ENCODE measurements at places on chromosomes 16 and 17.

DNA sequence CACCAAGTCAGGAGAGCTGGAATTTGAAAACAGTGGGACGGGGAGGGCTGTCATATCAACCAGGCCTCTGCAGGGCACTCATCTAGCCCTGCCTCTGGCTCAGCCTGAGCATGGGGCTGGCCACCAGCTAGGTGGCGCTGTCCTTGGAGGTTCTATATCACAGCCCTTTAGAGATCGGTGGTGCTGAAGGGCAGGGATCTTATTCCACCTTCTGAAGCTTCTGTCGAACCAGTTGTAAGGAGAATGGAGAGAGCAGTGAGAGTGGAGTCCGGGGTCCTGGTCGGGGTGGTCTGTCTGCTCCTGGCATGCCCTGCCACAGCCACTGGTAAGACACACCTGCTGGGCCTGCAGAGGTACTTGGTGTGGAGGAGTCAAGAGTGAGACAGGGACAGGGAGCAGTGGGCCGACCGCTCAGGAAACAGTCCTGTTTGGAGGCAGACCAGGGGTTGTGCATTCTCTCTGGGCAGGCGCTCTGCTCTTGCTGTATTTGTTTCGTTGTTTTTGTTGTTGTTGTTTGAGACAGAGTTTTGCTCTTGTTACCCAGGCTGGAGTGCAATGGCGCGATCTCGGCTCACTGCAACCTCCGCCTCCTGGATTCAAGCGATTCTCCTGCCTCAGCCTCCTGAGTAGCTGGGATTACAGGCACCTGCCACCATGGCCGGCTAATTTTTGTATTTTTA, at the start of gene CES3:
TSS of gene CES3 (plus strand) at position 202 of the 680 bp plus-strand sequence. CDS start at position 244, 42 bp downstream.
- DNase-seq, result peak; percentile 74

GRCh38 chr16:17780181-17780580, 309.4 kb upstream of the XYLT1 start:
- no peak for DNase-seq

- no peak for DNase-seq
These were observed 2.8 kb downstream of the TRAF4 start for GRCh38 chr17:28746611-28747050.

DNA sequence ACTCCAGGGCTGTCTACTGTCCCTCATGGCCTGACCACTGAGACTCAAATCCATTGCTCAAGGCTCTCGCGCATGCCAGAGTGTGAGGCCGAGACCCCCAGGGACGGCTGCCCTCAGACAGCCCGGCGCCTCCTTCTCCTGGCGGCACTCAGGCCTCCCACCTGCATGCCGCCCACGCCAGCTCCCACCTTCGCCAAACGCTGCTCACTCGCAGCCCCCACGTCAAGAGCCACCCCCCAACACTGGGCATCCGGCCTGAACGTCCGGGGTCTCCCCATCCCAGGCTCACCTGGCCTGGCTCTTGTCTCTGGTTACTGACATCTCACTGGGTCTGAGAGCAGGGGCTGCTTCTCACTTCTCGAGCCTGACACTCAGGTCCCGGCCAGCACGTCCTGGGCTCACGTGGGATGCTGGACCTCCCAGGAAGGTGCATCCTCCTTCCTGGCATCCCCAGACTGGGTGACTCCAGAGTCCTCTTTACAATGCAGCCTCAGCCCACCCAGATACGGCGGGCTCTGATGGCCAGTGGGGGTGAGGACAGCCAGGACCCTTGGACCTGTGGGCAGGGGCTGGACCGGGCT, 12.2 kb upstream of the CACNA1H start:
- no peak for DNase-seq

GRCh38 chr17:15154618-15155017, 110.5 kb downstream of the PMP22 start:
- DNase-seq, result no peak

GRCh38 chr17:54906683-54907082, 6.0 kb downstream of the TOM1L1 start:
- no peak for DNase-seq

- DNase-seq, result no peak
These were observed 26.6 kb downstream of the MRC2 start for GRCh38 chr17:62653826-62654761.

- no peak for DNase-seq
These were observed 125.3 kb downstream of the FTO start for GRCh38 chr16:53829186-53829747.

DNA sequence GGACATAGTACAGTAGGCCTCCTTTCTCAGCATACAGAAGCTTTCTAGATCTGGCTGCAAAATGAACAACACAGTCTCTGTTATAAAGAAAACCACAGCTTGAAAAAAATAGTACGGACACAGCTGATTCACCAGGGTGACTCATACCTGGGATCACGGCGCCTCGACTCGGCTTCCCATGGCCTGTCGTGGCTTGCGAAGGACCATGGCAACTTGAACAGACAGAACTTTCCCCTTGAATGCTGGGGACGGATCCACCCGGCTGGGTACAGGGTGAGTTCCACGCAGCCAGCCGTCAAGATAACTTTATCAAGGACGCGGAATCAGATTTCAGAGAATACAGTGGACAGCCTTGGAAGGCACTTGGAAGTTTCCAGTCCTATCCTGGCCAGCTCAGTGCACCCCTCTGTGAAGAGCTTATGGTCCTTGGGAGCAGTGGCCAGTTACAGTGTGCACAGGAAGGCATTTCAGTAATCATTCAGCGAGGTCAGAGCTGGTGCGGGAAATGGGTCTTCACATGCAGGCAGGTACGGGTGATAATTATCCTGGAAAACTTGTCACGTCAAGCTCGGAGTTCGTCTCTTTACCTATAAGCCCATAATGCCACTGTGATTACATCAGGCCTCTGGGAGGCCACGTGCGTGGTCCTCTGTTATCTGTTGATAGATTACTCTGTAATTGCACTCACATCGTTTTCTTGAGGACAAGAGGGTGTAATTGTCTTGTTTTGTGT, 57.9 kb upstream of the MAF start:
- no peak for DNase-seq

DNA sequence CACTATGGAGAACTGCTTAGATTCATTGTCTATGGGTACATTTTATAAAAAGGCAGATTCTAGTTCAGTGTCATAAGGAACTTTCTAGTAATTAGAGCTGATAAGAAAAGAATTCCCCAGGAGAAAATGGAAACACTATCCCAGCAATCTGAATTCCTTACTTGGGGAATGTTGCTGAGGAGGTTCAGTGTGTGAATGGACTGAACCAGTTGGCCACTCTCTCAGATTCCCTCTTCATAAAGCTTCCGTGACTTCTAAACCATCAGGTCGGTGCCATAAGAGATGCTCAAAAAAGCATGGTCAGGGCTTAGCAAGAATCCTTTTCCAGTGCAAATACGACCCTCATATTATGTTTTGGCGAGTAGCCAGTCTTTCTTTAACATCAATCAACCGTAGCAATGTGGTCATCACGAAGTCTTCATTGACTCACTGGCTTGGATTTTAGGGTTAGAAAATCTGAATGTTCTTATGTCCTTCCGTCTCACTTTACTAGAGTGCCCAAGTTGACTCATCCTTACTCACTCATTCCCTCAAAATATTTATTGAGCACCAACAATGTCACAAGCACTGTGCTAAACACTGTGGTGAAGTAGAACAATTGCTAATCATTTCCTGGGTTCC, 102.7 kb upstream of the HLF start:
- no peak for DNase-seq

DNA sequence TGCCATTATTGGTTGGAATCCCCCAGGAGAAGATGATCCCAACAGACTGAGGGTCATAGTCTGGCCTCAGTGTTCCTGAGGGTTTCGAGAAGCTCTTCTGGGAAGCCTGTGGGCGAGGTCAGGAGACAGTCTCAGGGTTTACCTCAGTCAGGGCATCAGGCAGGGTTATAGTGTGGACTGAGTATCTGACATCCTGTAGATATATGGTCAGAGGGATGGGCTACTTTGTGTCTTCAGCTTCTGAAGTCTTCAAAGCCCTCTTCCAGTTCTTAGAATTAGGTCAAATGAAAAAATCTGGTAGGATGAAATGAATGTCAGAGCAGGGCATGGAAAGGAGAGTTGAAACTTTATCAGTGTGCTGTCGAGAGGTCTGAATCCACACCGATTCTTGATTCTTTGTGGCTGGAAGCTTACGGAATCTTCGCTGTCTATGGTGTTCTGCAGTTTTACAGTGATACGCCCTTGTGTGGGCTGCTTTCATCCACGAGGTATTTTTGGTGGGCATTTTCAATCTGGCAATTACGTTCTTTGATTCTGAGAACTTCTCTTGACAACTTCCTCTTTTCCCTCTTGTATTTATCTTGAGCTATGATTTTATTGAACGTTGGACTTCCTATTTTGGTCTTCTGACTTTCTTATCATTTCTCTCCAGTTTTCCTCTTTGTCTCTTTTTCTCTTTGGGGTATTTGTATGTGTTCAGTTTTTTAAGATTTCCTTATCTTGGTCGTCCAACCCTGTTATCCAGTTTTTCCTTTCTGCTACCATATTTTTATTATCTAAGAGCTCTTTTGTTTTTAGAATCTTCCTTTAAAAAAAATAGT, 30.4 kb downstream of the BPTF start:
- no peak for DNase-seq

- no peak for DNase-seq
These were observed 24.6 kb upstream of the KCNJ12 start for GRCh38 chr17:21351366-21352065.

DNA sequence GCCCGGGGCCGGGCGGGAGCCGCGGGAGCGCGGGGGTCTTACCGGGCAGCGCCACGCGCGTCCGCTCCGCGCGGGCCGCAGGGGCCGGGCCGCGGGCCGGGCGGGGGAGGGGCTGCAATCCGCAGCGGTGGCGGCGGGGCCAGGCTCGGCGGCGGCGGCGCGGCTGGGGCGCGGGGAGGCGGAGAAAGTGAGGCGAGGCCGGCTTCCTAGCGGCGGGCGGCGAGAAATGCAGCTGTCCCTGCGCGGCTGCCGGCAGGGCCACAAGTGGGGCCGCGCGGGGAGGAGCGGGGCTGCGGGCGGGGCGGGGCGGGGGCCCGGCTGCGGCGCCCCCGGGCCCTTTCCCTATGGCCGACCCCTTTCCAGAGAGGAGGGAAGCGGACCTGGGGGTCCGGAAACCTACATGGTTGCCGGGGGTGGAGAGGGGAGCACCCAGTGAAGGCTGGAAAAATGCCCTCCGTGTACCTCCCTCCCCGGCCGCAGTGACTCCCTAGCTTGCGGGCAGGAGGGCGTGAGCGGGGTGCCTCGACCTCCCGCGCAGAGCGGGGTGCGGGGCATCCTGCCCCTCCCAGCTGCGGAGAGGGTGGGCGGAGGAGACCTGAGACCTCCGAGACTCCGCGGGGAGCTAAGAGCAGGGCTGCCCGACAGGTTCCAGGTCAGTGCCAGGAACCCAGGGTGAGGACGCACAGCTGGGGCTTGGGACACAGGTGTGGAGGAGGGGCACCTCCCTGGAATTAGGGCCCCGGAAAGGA, at the start of gene CUEDC1:
TSS of gene CUEDC1 (minus strand) at position 230 of the 749 bp plus-strand sequence. CDS start 69,848 bp downstream, outside the sequence.
- DNase-seq, result peak; percentile 81

GRCh38 chr17:409308-409847, 56.8 kb upstream of the RPH3AL start:
- DNase-seq, result no peak

- no peak for DNase-seq
These were observed 1.3 kb upstream of the TRPV1 start for GRCh38 chr17:3610523-3610922.

DNA sequence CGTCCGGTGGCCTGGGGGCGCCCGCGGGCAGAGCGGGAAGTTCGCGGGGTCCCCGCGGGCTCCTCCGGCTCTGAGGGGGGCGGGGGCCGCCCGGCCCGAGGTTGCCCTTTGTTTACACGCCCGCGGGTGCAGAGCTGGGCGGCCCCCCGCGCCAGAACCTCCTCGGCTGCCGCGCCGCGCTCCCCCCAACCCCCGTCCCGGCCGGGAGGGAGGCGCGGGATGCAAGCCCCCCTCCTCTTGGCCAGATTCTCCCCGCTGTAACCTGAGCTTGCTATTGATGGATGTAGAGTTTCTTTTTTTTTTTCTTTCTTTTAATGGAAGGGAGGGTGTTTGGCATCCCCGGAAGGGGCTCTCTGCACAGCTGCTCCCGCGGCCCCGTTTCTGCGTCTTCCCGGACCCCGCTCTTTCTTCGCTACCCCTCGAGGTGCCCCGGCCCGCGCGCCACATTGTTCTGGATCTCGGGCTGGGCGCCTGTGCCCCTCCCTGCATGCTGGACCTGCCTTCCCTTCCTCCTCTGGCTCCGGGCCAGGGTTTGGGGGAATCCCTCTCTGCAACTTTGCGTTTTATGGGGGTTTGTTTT, 646 bp downstream of the CBX2 start:
- DNase-seq, result no peak

DNA sequence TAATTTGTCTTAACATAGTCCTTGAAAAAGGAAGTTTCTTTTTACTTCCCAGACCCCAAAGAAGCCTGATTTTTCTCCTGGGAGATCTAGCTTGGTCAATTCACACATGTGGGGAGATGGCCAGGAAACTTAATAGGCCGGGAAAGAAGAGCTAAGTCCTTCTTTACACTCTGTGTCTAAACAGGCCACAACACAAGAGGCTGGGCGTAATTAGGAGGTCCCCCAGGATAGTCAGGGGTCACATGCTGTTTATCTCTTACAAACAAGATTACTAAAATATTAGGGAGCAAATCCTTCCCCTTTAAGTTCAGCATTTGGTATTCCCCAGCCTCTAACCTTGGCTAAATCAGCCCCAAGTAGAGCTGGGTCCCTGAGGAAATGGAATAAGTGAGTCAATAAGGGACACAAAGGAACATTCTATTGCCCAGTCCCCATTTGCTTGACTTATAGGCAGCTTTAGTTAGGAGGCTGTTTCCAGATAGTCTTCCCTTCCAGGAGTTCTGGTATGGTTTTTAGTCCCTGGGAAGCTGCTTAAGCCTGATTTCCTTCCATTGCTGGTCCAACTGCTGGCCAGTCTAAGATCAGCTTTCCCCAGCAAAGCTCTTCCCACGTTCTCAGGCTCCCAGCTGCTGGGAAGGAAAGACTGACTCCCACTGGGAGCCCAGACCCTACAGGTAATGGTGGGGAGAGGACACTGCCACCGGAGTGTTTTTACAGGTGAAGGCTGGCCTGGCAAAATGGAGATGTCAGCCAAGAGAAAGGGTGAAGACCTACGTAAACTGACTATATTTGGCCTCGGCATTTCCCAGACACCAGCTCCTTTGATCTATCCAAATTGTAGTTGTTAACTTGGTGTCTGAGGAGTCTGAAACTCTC, 14.1 kb upstream of the HOXB9 start:
- DNase-seq, result no peak

DNA sequence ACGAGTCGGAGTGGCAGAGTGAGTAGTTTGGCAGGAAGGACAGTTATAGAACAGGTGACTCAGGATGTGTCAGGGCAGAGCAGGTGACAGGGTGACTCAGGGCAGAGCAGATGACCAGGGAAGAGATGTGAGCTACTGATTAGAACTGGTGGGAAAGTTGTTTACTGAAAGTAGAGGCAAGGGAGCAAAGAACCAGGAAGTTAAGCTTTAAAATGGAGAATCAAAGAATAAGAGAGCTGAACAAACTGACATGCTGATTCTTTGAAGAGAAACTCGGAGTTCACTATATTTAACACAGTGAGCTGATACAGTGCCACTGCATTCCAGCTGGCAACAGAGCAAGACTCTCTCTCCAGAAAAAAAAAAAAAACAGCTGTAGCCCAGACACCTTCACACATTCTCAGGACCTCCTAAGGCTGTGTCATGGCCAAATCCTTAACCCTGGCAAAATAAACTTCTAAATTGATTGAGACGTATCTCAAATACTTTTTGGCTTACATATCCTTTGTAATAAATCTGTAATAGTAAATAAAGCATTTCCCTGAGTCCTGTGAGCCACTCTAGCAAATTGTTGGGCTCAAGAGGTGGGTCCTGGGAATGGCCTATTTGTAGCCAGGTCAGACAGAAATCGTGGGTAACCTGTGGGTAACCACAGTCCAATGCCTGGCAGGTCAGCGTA, 12.3 kb upstream of the UBE2I start:
- DNase-seq, result no peak

All from activated CD8-positive, alpha-beta memory T cell treated with anti-CD3 and anti-CD28 coated beads for 24 hours (primary cell).